ENCODE measurements at places on chromosomes 4 and X.

- DNase-seq, result no peak
Observed at GRCh38 chr4:87108142-87108546, 112.3 kb downstream of the KLHL8 start.

- DNase-seq, result no peak
Observed at GRCh38 chrX:2897311-2897689, 31.8 kb downstream of the ARSD start.

- no peak for DNase-seq
Observed at GRCh38 chrX:24790166-24790565, 96.4 kb downstream of the POLA1 start.

- no peak for DNase-seq
Observed at GRCh38 chrX:123581586-123581985, 151.3 kb downstream of the THOC2 start.

DNA sequence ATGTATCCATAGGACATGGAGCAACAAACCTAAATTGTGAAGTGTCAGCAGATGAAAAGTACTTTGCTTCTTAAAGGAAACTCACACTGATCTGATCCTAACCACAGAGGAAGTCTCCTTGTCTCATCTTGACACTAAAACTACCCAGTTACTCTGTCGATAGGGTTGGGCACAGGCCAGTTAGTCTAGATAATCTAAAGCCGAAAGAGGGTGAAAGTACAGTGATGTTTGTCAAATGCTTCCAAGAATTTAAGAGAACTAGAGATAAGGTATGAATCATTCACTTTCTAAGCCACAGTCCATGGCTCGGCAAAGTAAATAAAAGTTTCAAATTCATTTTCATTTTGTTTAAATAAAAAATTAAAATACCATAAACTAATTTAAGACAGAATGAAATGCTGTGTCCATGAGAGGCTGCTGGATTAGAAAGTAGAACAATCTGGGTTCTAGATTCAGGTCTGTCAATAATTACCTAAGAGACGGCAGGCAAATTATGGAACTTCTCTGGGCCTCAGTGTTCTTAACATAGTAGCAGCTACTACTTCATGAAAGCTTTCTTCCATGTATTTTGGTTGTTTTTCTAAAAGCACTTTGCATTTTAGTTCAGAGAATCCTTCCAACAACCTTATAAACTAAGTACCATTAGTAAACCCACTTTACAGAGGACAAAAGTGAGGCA, 176.7 kb downstream of the LDB2 start:
- no peak for DNase-seq
